ENCODE measurements at places on chromosomes 7 and 10.

DNA sequence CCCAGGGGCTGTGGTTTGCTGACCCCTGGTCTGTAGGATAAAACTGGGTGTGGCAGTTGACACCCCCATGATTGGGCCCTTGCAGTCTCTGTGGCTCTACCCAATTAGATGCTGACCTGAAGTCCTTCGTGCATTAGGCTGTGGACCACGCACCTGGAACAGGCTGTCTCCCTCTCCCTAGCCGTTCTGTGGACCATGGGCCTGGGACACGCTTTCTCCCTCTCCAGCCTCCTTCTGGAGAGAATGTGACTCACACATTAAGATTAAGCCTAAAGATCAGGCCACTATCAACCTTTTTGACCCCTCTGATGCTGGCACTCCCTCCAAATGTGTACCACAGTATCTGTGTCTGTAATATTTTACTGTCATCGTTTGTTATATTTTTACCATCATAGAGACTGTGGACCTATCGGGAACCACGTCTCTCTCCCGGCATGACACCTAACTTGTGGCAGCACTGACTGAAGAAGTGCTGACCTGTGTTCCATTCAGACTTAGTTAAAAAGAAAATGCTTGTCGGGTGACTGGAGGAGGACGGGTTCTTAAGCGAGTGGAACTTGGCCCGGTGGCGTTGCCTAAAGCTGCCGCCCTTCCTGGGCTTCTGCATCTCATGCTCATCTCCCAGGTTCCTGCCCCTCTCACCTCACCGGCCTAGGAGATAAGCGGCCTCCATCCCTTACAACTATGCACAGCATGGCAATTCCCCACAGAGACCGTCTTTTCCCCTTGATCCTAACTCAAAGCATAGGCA lies 92.8 kb downstream of the WDR37 start:
- no peak for DNase-seq

DNA sequence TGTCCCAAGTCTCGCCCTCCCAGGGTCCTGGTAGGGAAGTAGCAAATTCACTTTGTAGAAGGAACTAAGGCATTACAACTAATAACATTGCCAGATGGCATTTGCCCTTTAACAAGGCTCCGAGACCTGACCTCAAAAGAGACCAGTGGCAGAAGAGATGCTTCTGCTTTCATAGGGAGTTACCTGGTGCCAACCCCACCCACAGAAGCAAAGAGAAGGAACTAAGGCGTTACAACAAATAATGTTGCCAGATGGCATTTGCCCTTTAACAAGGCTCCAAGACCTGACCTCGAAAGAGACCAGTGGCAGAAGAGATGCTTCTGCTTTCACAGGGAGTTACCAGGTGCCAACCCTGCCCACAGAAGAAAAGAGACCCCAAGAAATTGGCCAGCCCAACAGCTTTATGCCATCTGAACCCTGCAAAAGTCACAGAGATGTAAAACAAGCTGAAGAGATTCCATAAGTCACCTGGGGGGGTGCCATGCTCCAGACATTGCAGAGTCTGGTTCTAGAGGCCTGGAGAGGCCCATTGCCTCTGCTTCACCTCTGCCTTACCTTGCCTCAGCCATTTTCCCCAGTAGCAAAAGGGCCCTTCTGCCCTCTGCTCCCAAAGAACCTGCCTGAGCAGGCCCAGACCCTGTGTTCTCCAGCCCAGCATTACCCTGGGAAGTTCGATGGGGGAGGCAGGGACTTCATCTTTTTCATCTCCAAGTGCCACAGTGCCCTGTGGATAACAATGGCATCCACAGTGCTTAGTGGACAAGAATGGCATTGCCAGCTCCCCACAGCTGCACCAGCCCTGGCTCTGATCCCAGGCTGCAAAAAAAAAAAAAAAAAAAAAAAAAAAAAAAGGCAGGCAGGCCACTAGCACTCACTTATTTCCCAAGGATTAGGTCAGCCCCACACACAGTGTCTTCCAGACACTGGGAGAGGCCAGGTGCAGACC lies 179.5 kb upstream of the PLXNA4 start:
- DNase-seq = no peak

- no peak for DNase-seq
These were observed 10.3 kb upstream of the ZC3HAV1L start for GRCh38 chr7:139046143-139046542.

- DNase-seq = no peak
These were observed 112.9 kb upstream of the CAV2 start for GRCh38 chr7:116386674-116387073.

DNA sequence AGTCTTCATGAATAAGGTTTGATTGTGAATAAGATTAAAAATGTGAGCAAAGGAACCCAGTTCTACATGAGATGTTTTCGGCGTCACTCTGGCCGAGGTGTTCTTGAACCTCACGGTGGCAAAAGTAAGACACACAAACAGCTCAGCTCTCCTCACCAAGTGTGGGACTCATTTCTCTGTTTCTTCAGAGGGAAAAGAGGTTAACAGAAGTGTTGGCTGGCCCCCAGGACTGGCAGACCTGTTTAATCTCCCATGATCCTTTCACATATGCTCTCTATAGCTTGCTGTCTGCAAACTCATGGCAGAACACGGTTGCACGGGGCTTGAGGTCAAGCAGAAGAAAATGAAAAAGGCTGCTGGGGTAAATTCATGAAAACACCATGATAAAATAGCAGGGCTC lies 394.4 kb downstream of the CALN1 start:
- DNase-seq = no peak

DNA sequence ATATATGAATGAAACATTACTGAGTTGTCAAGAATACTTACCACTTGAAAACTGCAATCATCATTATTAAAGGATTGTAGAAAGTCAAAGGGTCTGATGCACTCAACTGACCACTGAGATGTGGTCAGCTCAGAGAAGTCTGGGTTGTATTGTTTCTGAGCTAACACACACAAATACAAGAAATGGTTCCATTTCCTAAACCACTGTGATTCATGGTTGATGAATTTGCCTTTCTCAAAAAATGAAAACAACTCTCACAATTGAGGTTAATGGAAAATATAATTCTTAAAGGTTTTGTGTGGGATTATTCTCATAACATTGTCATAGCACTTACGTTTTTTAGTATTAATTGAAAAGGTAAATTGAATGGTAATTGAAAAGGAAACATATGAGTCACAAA lies 45.6 kb upstream of the TAS2R16 start:
- DNase-seq = no peak

DNA sequence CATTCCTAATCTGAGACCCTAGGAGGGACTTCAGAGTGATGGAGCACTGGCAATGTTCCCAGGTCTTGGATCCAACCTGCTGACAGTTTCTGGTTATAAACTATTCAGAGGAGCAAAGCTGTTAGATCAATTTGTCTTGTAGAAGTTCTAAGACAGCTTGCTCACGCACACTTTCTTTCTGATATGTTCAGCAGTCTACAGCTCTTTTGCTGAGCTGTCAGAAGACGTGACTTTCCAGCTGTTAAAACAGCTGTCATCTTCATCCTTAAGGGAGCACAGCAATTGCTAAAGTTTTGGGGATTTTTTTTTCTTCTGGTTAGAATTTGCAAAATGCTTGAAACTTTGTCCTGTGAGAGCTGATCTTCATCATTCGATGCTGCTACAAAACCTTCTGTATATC lies 823.1 kb downstream of the SORCS1 start:
- no peak for DNase-seq

DNA sequence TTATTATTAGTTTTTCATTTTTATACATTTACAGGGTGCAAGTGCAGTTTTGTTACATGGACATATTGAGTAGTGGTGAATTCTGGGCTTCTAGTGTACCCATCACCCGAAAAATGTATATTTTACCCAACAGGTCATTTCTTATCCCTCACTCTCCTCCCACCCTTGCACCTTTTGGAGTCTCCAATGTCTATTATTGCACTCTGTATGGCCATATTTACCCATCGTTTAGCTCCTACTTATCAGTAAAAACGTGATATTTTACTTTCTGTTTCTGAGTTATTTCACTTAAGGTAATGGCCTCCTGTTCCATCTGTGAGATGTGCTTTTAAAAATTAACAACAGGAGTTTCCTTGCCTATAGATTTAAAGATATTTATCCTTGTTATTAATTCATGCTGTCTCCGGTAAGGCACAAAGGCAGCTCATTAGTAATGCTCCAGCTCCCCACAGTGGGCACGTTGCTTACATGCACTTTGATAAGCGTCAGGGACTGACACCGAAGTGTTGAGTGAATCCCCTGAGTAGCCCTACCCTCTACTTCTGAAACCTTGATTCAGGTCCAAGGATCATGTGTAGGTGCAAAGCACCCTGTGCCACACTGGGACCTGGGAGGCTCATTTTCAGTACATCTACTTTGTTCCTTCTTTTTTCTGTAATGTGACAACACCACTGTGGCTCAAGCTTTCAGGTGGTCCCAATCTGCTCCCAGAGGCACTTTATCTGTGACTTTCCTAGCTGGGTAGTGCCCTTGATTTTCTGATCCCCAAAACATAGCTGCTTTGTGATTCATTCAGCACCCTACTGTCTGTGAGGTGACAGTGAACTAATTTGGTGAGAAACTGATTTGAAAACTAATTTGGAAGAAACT lies 27.3 kb downstream of the HYAL4 start:
- DNase-seq = no peak

GRCh38 chr10:124624466-124624865 lies 119.7 kb downstream of the FAM53B start:
- no peak for DNase-seq

- no peak for DNase-seq
These were observed 2.1 kb downstream of the ABI1 start for GRCh38 chr10:26858707-26859034.

DNA sequence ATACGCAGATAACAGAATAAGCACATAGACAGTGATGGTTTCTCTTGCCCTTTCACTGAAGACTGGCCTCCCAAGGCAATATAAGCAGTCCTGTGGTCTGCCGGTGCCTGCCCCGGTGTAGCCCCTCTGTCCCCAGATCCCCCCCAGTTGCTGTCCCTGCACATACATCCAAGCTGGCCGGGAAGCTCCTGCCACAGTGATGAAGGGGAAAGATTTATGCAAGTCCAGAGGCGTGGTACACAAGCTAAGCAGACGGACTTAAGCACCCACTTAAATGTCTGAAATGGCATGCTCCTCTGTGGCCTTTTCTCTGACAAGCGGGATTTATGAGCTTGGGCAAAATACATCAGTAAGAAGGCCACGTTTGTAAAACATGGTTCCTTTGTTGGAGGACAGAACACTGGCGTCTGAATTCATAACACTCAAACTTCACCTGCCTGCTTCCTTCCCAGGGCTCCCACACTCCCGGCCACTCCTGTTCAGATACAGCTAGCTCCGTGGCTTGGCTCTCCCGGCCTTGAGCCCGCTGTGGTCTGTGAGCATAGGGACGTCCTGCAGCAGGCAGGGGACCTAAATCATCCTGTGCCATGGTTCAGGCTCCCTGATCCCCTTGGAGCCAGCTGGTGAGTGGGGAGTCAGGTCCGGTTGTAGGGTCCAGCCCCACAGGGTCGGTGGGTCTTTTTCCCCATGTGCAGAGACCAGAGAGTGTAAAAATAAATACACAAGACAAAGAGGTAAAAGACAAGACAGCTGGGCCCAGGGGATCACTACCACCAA lies 61.7 kb upstream of the PPP2R2D start:
- DNase-seq = no peak

DNA sequence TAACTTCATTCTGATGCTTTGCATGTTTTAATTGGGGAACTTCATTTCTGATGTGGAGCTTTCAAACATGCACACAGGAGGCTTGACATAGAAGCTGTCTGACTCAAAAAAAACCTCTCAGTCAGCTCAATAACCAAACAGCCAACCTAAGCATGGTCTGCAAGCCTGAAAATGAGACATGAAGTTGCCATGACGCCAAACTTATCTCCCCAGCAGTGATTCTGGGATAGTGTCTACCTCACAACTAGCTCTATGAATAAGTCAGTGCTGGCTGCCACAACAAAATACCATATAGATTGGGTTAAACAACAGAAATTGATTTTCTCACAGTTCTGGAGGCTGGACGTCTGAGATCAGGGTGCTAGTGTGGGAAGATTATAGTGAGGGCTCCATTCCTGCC lies 244.2 kb downstream of the CCDC3 start:
- no peak for DNase-seq

DNA sequence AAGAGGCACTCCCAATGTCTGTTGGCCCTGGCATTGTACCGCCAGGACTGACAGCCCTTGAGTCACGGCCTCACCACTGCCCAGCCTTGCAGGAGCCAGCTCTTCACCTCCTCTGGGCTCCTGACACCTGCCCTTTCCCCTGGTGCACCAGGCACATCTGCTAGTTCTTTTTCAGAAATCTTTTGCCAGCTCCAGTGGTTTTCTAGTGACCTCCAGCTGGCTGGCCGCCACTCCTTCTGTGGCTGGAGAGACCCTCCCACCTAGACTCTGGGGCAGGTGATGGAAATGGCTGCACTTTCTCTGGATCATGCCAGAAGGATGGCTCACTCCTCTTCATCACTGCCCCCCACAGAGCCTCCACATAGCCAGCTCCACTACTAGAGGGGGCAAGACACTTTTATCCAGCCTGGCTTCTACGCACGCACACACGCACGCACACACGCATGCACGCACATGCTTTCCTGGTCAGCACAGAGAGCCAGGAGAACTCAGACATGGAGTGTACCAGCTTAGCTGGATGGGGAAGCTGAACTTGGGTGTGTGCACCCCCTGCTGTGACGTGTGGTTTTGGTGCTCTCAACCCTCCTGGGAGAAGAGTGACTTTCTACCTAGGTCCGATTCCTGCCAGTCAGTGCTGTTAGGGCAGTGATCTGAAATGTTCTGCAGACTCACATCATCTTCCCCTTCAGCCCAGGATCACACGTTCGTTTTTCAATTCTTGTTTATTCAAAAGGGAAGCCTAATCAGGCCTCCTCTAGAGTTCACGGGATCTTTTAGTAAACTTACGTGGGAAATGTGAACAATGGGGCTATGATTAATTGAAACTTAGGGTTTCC lies 222.0 kb downstream of the PRPF18 start:
- no peak for DNase-seq

GRCh38 chr7:156168434-156168833 lies 356.2 kb upstream of the SHH start:
- no peak for DNase-seq

DNA sequence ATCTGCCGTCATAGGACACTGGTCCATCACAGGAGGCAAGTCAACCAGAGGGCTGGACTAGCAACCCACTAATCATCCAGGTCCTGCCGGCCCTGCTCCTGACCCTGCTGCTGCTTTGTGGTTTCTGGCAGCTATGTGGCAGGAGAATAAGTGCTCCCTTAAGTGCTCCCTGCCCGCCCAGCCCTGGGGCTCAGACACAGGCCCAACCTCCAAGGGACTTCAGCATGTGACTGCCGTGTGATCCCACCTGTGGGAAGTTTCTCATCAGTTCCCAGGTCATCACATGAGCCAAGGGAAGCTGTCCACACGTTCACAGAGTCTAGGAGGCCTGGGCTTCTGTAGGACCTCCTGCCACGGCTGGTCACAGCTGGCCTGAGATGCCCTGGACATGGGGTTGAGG lies 34.2 kb upstream of the ZNF488 start:
- DNase-seq = no peak

- DNase-seq = no peak
These were observed 2.3 kb downstream of the PRXL2A start for GRCh38 chr10:80410578-80411145.

- no peak for DNase-seq
These were observed 205.7 kb downstream of the PARD3 start for GRCh38 chr10:34609287-34609940.

- DNase-seq = no peak
These were observed 2.5 kb downstream of the SNCG start for GRCh38 chr10:86960863-86961434.

- DNase-seq = no peak
These were observed 13.4 kb downstream of the HNRNPF start for GRCh38 chr10:43395571-43396060.

- no peak for DNase-seq
These were observed 219.3 kb downstream of the ELMO1 start for GRCh38 chr7:37229381-37229780.

GRCh38 chr7:96921231-96921630 lies 84.1 kb upstream of the DLX6 start:
- no peak for DNase-seq
